Esophagus squamous epithelium (tissue), 5 donors: ENCODE measurements at places on chromosomes 1 and 21.

DNA sequence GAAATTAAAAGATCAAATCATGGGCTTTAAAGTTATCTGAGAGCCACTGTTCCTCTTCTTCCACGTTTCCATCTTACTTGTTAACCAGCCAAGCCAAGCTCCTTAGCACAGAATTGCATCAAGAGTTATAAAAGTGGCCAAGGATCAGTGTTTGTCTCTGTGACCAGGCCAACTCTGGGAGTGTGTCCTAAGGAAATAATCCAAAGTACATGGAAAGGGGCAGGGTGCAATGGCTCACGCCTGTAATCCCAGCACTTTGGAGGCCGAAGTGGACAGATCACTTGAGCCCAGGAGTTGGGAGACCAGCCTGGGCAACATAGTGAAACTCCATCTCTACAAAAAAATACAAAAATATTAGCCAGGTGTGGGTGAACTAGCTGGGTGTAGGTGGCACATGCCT lies 10.0 kb upstream of the MPZL1 start:
- DNase-seq: no peak

GRCh38 chr1:243542739-243543415 lies 287.0 kb downstream of the SDCCAG8 start:
- no peak for DNase-seq

DNA sequence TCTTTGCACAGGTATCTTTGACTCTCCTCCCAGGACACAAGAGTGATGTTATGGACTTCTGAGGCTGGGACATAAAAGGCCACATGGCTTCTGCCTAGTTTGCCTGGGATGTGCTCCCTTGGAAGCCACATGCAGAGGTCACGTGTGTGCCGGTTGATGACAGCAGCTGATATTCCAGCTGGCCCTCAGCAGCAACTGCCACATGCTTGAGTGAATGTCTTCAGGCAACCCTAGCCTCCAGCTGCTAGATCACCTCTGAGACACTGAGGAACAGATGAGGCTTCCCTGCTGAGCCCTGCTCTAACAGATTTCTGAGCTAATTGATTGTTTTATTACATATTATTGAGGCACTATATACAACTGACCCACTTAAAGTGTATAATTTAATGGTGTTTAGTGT lies 11.6 kb upstream of the AKR7A3 start:
- no peak for DNase-seq

GRCh38 chr1:20302108-20302471 lies 11.4 kb downstream of the VWA5B1 start:
- no peak for DNase-seq

GRCh38 chr21:44594406-44594916 lies 2.2 kb upstream of the KRTAP10-6 start:
- DNase-seq: no peak

GRCh38 chr1:115545791-115546733 lies 95.7 kb upstream of the VANGL1 start:
- no peak for DNase-seq
